ENCODE measurements at places on chromosomes 7 and 10. TPM values are rescaled to one million over a fixed set of nuclear protein-coding genes. Genes with fewer than 3 reads are reported as not detected.

FKBP6 gene
- total RNA-seq: not detected

RASSF4 gene
- total RNA-seq: 103 TPM

GNAI1 gene
- 14.5 TPM for total RNA-seq

CALHM1 gene
- not detected for total RNA-seq

SFR1 gene
- total RNA-seq: 6.0 TPM

CARD11 gene
- 0.16 TPM for total RNA-seq

HYAL4 gene
- total RNA-seq: not detected

OR2A12 gene
- total RNA-seq: not detected

TUBB8 gene
- total RNA-seq: not detected

LEP gene
- total RNA-seq: 0.14 TPM

DNA sequence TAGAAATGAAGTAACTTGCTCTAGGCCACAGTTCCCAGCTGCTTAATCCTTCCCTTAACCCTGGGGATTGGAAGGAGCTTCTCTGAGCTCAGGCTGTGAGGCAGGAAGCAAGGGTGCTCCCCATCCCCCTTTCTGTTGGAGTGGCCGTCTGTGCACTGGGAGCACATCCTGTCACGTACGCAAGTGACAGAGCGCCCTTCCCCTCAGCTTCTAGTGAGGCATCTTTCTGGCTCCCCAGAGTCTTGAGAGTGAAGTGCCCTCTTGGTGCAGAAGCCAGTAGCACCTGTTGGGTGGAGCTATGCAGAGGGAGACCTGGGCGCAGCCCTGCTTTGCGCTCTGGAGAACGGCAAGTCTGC is 47.8 kb downstream of the SHH start:
- DNase-seq: no peak

GRCh38 chr10:95264227-95265051 is 26.4 kb downstream of the PDLIM1 start:
- DNase-seq: no peak

DNA sequence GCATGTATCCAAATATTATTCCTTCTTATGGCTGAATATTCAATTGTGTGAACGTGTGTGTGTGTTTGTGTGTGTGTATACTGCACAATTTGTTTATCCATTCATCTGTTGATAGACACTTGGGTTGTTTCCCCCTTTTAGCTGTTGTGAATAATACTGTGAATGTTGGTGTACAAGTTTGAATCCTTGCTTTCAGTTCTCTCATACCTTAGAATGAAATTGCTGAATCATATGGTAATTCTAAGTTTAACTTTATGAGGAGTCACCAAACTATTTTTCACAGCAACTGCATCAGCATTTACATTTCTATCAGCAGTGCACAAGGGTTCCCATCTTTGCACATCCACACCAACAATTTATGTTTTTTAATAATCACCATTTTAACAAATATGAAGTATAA is 86.9 kb upstream of the GATAD1 start:
- DNase-seq: no peak

- no peak for DNase-seq
Measured at GRCh38 chr7:135584362-135585353, 26.9 kb downstream of the NUP205 start.

DNA sequence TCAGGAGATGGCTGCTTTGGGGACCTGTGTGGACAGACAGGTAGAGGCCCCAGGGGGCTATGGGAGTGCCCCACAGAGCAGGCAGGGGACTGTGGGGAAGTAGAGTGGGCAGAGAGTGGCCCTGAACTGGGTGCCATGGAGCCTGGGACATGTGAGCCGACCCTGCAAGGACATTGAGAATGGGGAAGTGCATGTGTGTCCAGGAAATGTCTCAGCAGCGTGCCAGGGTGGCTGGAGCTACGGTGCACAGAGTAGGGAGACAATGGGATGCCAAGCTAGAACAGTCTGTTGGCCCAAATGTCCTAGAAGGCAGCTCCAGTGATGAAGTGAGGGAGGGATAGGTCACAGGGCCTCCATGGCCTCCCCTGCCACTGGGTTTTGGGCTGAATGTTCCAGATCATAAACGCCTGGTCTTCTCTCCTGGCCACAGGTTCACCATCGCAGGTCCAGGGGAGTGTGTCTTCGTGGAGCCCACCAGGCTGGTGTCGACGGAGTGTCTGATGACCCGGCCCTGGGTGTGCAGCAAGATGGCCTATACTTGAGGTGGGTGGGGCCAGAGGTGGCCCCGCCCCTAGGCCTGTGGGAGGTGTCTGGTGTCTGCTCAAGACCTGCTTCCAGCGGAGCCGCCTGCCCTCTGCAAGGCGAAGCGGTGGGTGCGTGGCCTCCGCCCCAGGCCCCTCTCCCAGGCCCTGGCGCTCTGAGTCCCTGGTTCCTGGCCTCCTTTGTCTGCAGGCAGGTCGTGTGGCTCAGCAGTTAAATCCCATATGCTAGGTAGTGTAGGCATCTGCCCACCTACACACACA is 20.5 kb downstream of the CLEC2L start:
- no peak for DNase-seq

DNA sequence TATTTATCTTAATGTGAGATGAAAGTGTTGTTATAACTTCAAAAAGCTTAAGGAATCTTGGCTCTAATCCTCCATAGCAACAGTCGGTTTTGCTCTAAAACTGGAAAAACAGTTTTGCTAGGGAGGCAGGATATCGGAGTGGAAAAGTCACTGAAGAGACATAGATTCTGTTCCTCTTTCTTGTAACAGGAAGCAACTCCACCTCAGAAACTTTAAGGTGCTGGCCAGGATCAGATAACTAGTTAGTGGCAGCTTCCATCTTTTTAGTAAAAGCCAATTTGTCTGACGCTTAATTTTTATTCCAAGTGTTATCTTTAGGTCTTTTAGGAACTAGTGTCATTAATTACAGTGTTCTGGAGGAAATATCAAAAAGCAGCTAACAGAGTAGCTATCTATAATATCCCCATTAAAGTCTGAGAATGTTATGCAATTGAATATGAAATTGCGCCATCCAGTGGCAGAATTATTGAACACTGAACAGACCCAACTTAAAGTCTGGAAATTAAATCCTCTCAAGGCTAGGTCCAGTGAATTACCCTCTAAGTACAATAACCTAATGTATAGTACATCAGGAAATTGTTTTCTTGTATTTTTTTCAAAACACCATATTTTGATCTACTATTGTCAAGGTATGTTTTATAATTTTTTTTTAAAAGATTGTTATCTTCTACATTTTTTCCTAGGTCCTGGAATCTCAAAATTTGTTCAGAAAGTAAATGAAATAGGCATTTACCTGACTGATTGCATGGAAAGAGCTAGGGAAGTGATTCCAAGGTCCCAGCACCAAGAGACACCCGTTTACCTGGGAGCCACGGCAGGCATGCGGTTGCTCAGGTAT is 65.9 kb upstream of the CC2D2B start:
- no peak for DNase-seq

GRCh38 chr7:70756789-70757188 is 375.2 kb upstream of the GALNT17 start:
- DNase-seq: no peak

DNA sequence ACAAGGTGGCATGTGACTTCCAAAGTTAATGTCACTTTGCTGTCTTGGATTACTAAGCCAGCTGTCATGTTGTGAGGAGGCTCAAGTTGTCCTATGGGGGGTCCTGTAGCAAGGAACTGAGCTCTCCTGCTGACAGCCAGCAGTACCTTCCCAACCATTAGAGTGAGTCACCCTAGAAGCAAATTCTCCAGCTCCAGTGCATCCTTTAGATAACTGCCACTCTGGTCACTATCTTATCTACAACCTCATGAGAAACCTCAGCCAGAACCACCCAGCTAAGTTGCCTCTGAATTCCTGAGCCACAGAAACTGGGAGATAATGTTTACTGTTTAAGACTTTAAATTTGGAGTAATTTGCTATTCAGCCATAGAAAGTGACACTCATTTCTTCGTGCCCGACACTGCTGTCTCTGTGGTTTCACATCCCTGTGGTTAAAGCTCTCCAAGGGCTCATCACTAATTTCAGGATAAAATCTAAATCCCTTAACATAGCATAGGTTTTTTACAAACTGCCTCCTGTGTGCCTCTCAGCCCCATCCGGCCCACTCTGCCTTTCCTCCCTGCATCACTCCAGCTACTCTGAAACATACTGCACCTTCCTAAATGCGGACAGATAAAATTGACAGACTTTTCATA is 83.5 kb downstream of the PRR15 start:
- DNase-seq: no peak

DNA sequence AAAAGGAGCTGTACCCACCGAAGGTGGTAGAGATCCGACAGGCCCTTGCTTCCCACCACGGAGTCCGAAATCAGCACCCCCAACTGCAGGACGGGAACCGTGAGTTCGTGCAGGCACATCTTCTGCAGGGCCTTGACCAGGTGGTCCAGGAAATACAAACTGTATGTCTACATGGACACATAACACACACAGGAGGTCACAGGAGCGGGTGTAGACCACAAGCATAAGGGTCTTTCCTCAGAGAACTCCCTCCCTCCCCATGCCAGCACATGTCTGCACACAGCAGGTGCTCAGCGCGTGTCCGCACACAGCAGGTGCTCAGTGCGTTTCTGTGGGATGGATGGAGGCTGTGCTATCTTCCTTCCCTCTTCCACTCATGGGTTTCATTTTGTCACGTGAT is 69.7 kb downstream of the CFAP46 start:
- no peak for DNase-seq

DNA sequence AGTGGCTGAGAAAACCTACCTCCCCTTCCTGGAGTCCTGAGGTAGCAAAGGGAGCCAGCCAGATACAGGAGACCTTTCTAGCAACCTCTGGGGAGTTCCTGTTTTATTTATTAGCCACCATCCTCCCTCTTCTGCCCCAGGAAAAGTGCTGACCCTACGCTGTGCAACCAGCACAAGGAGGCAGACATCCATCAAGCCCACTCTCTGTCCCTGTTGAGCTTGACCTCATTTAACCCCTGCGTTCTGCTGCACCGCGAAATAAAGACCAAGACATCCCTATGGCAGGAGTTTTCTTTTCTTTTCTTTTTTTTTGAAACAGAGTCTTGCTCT is 25.3 kb upstream of the ANKRD2 start:
- no peak for DNase-seq

- peak; percentile 35 for DNase-seq
Measured at GRCh38 chr10:24307696-24308485, 99.0 kb downstream of the KIAA1217 start.

GRCh38 chr10:113386005-113386404 is 166.8 kb upstream of the HABP2 start:
- no peak for DNase-seq

DNA sequence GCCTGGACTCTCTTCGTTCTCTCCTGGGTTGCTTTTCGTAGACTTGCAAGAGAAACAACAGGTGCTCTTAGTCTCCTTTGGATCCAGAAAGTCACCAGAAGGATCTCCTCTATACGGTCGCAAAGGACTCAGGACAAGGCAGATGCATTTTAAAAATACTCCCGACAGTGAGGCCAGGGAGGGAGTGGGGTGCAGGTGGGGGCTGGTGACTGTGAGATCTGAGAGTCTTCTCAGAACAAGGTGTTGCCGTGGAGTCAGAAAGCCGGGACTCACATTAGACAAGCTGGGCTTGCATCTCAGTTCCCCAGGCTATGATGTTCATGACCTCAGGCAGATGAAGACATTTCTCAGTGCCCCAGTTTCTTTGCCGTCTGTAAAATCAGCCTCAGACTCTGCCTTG is 507.2 kb downstream of the TCERG1L start:
- no peak for DNase-seq

DNA sequence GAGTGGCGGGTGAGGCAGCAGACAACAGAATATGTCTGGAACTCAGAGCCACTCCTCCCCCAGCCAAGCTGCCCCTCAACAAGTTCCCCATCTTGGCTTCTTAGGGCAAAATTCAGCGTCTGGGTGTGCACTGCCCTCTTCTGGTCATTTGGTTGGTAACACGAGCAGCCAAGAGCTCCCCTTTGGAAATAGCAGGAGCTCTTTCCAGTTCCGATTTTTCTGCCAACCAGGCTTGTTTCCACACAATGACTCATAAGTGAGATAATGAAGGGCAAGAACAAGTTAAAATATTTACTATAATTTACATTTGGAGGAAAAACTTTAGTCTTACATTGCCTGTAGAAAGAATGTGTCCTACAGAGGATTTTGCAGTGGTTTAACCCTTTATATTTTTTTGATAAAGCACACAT is 70.5 kb downstream of the ADCYAP1R1 start:
- peak; percentile 48 for DNase-seq

DNA sequence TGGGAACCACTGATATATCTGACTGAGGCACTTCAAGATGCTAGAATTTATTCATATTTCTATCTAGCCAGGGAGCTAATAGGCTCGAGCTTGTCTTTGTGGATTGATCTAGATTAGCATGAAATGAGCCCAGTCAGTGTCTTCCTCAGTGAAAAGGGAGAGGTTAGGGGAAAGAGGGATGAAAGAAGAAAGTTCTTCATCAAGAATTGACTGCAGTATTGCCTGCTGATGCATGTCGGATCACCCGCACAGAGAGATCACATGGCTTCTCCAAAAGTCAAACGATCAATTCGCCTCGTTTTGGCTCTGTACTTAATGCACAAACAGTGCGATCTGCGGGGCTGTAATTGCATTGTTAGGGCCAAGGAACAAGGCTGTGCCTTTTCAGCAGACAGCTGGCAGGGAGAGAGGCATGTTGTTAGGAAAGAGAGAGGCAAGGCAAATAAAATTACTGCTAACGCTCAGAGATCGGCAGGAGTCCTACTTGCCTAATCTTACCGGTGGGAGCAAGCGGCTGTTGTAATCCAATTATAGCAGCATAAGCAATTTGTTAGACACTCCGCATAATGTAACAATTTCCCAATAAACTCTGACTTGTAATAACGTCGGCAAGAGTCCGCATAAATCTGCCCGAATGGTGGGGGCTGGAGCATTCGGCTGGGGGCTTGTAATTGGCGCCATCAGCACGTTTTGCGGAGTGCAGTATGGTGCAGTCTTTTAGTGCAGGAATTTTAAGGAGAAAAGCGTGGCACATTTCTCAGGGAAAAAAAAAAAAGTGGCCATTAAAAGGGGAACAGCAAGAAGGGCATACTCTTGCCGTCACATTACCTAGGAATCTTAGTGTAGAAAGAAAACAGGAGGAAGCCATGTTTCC is 102.1 kb downstream of the POLL start:
- no peak for DNase-seq

GRCh38 chr7:99369767-99370391 is 4.7 kb upstream of the ARPC1B start:
- no peak for DNase-seq

- DNase-seq: no peak
Measured at GRCh38 chr7:128053023-128053422, 21.8 kb upstream of the LRRC4 start.

DNA sequence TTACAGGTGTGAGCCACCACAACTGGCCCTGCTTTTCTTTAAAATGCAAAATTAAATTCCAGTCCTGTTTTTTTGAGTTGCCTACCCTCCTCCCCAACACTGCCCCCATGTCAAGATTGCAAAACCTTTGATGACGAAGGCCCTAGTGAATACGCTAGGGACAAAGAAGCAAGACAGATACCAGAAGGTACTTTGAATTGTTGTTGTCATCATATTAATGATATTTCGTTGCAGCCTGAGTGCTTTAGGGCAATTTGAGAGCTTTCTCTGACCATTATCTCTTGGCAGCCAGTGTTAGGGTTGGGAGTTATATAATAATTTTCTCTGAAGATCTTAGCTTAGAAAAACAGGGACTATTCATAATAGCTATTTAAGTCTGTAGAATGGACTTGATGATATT is 7.1 kb downstream of the CCSER2 start:
- no peak for DNase-seq

- DNase-seq: no peak
Measured at GRCh38 chr7:69934144-69934903, 336.0 kb downstream of the AUTS2 start.

GRCh38 chr7:74572301-74572979 is 85.1 kb upstream of the GTF2I start:
- no peak for DNase-seq

- DNase-seq: no peak
Measured at GRCh38 chr10:66307826-66308225, 618.0 kb upstream of the LRRTM3 start.

- DNase-seq: no peak
Measured at GRCh38 chr7:30880941-30881340, 30.7 kb upstream of the AQP1 start.
